NAMALWA (cell line): ENCODE measurements at places on chromosomes 5 and 9.
A peak's percentile ranks its signal among the peaks of the same experiment; 100 is the strongest.

GRCh38 chr5:147601652-147602051, 91.8 kb upstream of the DPYSL3 start:
- no peak for DNase-seq

GRCh38 chr9:114004221-114004716, 73.8 kb downstream of the AMBP start:
- no peak for DNase-seq

DNA sequence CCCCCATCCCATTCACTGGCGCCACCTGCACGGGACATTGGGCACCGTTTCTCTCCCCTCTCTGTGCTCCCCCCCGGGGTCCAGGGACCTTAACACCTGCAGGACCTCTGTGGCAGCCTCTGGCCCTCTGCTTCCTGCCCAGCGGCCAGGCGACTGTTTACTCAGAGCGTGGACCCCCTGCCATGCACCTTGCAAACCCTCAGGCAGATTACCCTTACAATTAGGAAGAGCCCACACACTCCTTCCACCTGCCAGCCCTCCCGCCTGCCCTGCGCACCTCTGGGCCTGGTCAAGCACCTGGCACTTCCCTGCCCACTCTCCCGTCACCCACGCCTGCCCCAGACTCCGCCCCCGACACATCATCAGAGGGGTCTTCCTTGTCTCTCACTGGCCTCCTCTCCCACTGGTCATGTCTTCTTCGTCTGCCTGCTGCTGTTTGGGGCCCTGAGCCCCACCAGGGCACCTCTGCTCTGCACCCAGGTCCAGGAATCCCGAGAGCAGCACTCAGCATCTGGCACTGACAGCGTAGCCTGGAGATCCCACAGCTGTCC, 281.3 kb upstream of the IRX4 start:
- DNase-seq: no peak

DNA sequence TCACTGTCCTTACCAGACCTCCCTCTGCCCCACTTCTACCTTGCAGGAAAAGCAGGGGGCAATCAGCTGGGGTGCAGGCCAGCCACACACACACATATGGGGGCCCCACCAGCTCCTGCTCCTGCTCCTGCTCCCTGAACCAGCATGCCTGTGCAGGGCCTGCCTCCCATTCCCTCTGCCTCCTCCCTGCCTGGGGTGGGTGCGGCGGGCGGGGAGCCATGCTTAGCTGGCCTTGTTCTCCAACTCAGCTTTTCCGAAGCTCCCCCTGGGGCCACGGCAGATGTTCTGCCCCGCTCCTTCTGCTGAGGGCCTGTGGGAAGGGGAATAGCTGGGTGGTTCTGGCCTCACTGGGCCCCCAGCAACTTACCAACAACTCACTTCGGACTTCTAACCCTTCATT, 89.8 kb downstream of the ZNF354C start:
- DNase-seq: no peak

GRCh38 chr9:31135567-31135966, 1248.9 kb upstream of the ACO1 start:
- DNase-seq: no peak

GRCh38 chr5:136018814-136019783, 9.7 kb upstream of the TGFBI start:
- no peak for DNase-seq

- DNase-seq: peak; percentile 34
Observed at GRCh38 chr5:140249536-140249935, 53.4 kb downstream of the PFDN1 start.

DNA sequence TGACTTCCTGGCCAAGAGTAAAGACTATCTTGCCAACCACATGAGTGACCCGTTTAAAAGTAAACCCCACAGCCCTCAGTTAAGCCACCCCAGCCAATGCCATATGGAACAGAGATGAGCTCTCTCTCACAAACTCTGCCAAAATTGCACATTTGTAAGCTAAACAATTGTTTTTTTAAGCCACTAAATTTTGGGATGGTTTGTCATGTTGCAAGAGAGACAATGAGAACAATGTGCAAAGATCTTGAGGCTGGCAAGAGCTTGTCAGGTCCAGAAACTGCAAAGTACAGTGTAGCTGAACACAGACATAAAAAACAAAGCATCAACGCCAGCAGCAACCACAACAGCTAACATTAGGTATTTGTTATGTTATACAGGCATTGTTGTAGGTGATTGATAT, 27.8 kb downstream of the HOMER1 start:
- DNase-seq: no peak

- DNase-seq: no peak
Observed at GRCh38 chr9:37908283-37908682, 4.4 kb upstream of the SLC25A51 start.

- DNase-seq: no peak
Observed at GRCh38 chr5:32315221-32316014, 2.7 kb upstream of the MTMR12 start.

GRCh38 chr9:96875461-96876142, 21.3 kb upstream of the ZNF782 start:
- DNase-seq: peak; percentile 85

DNA sequence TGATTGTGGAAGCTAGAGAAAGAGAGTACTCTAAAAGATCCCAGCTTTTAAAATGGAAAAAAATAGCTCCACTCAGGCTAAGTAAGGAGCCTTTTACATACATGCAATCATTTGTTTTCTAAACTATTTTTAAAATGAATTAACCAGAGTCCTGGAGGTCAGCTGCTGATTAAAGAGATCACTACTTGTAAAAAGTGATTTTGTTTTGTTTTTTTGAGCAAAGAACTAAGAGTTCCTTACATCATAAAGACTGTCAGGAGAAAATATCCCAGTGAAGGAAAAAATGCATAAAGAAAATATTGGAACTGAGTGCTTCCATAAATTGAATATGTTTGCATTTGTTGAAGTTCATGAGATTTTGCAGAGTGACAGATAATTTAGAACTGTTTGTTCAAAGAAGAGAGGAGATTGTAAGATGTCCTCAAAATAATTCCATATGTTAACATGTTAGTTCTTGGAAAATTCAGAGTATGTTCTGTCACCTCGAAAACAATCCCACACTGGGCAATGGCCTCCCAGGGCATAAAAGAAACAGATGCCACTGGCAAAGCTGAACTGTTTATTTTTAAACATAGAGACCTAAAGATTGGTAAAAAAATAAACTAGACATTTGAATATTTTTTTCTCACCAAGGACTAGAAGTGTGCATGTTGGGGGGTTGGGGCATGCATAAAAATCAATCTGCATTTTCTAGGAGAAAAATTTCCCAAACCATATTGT, 264.7 kb downstream of the NPR3 start:
- no peak for DNase-seq

DNA sequence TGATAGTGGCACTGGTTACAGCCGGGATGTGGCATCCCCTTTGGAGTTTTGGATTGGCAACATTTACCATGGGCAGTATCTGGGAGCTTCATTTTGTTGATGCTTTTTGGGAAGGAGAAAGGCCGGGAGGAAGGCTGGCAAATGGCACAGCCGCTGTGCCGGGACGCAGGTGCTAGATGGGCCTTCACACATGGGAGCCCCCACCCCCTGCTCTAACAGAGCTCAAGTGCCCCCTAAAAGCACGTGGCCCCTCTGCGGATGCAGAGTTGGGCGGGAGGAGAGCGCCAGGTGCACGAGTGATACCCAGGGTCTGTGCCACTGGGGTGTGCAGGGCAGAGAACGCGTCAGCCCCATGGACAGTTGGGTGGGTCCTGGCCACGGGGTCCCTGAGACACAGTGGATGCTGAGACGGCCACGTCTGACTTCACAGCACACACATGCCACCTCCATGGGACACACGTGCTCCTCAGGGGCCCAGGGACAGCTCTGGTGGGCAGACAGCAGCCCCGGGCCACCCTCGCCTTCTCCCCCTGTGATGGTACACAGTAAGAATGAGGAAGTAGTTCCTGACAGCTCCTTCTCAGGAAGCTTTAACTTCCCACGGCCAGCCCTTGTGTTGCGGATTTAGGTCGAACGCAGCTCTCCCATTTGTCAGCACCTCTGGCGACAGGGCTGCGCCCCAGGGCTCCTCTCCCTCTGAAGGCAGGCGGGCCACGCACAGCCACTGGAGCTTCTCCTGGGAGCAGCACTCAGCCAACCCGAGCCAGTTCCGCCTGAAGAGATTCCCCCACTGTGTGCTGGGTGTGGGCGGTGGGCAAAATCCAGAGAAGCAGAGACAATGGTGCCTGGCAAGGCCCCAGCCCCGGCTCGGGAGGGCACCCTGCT, 10.8 kb downstream of the SLC9A3 start:
- no peak for DNase-seq

- DNase-seq: no peak
Observed at GRCh38 chr9:18317896-18318295, 156.1 kb upstream of the ADAMTSL1 start.

- DNase-seq: no peak
Observed at GRCh38 chr5:134887593-134888159, 13.5 kb downstream of the TXNDC15 start.

- DNase-seq: no peak
Observed at GRCh38 chr9:106769331-106769730, 93.6 kb upstream of the ZNF462 start.

DNA sequence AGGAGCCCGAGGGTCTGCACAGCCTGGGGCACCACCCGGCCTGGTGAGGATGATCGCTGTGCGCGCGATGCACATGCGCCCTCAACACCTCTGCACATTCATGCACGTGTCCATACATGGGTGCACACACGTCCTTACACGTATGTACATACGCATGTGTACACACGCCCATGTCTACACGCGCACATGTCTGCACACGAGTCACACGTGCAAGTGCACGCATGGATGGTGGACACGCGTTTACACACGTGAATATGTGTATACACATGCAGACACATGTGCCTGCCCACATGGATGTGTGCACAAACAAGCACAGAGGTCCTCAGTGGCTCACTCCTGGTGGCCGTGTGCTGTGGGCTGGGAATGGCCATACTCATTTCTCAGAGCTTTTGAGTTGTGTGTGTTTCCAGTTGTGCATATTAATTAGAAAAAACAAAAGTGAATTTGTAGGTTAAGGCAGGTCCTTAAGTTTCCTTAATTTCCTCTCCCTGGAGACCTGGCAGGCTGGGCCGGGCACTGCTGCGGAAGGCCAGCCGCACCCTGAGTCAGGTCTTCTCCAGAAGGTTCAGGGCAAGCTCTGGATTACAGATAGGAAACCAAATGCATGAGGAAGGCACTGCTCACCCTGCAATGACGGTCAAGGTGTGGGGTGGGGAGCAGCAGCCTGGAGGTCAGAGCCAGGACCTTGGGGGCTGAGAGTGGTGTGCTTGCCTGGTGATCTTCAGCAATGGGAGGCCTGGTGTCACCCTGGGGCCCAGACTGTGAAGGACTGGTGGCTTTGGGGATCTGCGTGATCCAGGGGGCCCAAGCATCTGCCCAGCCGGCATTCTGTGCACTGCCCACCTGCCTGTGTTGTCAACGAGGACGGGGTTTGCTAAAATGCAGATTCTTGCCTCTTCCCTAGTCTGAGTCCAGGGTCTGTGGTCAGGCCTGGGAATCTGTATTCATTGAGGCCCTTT, 1.3 kb upstream of the RNU6ATAC start:
- DNase-seq: peak; percentile 37

DNA sequence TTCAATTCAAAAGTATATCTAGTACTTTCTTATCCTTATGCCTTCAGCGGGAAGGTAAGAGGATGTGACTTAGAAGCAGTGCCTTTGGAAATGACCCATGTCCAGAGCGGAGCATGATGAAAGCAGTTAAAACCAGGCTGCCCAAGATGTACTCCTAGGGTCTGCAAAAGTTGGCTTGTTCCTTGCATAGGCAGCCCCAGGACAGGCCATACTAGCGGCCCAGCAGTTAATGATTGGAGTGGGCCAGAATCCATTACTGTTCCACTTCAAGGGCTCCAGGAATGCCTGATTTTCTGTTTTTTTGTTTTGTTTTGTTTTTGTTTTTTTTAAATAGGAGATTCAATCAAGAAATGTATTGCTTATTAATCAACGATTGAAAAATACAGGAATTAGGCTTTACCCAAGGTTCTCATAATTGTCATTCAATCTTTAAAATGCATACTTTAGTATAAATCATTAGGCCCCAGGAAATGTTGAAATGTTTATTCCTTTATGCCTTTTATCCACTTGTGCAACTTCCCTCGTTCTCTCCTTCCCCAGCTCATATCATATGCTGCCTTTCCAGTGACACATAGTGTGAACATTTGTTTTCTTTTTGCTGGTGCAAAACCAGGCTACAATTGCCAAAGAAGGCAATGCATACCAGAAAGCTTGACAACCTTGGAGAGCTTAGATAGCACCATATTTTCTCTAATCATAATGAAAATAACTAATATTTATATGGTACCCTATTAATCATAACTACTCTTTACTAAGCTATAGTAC, 190.8 kb downstream of the ARHGEF28 start:
- no peak for DNase-seq

- DNase-seq: no peak
Observed at GRCh38 chr5:172708183-172708505, 62.9 kb downstream of the DUSP1 start.

- no peak for DNase-seq
Observed at GRCh38 chr9:98964201-98964600, 20.5 kb downstream of the COL15A1 start.

- no peak for DNase-seq
Observed at GRCh38 chr5:64285188-64286130, 119.8 kb downstream of the RNF180 start.

- DNase-seq: no peak
Observed at GRCh38 chr9:69981686-69982445, 61.8 kb upstream of the MAMDC2 start.

GRCh38 chr9:23380821-23381220, 445.2 kb downstream of the ELAVL2 start:
- DNase-seq: no peak

DNA sequence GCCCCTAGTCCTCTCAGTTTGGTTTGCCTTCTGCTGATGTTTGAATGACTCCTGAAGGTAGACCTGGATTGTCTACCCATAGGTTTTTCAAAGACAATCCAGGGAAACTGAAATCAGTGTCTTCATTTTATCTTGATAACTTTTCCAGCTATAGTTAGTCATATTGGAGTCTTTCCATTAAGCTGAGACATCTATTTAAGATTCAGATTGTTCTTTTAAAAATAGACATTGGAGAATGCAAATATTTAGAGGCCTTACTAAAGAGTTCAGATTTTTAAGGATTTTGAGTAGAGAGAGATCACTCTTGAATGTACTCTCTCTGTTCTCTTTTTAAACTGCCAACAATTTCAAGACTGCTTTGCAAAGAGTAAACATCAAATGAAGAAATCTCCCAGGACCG, 69.1 kb downstream of the GDNF start:
- DNase-seq: no peak

- DNase-seq: no peak
Observed at GRCh38 chr9:129891569-129891968, 56.3 kb downstream of the USP20 start.

- no peak for DNase-seq
Observed at GRCh38 chr9:128494108-128494745, 10.3 kb upstream of the GLE1 start.

- no peak for DNase-seq
Observed at GRCh38 chr5:180333661-180334060, 19.5 kb downstream of the GFPT2 start.

- no peak for DNase-seq
Observed at GRCh38 chr9:93117924-93118862, 15.9 kb downstream of the NINJ1 start.

- DNase-seq: no peak
Observed at GRCh38 chr5:35626108-35626507, 8.4 kb downstream of the SPEF2 start.

- DNase-seq: no peak
Observed at GRCh38 chr5:1745123-1745795, 54.4 kb downstream of the MRPL36 start.

- no peak for DNase-seq
Observed at GRCh38 chr5:144469106-144469505, 298.4 kb downstream of the KCTD16 start.
